CD8-positive, alpha-beta T cell (primary cell): ENCODE measurements at places on chromosomes 3 and 15.

DNA sequence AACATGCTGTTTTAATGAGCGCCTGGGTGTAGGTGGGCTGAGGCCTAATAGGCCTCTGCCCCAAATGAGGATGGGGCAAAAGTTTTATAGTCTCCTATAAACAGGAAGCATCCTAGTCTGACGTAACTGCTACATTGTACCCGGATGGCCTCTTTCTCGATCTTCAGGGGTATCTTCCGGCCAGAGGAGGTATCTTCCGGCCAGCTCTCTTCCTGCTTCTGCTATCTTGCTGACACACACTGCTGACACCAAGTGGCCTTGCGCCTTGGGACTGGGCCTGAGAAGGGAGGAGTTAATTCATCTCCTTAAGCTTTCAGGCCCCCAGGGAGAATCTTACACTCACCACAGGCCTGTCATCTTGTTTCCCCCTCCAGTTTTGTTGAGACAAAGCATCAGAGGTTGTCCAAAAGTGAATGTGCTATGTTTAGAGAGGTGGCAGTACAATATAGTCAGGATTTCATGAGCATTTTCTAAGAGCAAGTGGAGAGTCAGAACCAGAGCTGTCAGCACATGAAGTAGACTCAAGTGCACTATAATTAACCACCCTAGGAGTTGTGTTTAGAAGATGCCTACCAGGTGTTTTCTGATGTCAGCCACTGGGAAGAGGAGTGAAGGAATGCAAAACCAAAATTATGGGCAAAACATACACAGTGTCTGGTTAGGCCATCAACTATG, 15.6 kb upstream of the IGSF10 start:
- no peak for DNase-seq

- peak; percentile 35 for DNase-seq
Measured at GRCh38 chr3:195203606-195204005, 67.4 kb downstream of the XXYLT1 start.

DNA sequence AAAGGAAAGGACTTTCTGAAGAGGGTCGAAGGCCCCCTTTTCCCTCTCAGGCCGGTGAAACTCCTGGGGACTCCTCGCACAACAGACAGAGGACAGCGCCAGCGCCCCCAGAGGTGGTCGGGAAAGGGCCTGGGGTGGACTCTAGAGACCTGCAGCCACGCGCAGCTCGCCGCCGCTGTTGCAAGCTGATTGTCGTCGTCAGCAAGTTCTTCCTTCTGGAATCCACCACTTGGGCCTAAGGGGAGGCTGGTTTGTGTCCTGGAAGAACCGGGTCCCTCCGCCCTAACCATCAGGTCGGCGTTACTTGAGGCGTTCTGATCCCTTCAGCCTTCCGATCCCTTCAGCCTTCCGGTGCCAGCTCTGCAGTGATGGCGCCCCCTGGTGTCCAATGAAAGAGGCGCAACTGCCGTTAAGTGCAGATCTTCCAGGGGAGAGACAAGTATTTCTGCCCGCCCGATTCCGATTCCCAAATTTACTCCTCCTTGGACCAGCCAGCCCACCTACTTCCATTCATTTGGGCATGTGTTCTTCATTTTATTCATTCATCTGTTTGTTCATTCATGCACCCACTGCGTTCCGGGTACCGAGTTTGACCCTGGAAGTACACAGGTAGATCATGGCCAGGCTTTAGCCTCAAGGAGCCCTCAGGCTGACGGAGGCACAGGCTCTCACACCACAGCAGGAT, 77.2 kb upstream of the SLC6A11 start:
- peak; percentile 76 for DNase-seq

DNA sequence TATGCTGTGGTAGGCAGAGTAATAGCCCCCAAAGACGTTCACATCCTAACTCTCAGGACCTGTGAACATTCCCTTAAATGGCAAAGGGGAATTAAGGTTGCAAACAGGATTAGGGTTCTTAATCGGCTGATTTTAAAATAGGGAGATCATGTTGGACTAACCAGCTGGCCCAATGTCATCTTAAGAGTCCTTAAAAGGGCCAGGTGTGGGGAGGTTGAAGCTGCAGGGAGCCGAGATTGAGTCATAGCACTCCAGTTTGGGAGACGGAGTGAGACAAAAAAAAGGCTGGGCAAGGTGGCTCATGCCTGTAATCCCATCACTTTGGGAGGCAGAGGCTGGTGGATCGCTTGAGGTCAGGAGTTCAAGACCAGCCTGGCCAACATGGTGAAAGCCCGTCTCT, 1.6 kb upstream of the FLNB start:
- no peak for DNase-seq

- no peak for DNase-seq
Measured at GRCh38 chr3:182704926-182705325, 88.4 kb upstream of the ATP11B start.

- DNase-seq: no peak
Measured at GRCh38 chr3:124082343-124082742, 90.4 kb upstream of the ROPN1 start.

DNA sequence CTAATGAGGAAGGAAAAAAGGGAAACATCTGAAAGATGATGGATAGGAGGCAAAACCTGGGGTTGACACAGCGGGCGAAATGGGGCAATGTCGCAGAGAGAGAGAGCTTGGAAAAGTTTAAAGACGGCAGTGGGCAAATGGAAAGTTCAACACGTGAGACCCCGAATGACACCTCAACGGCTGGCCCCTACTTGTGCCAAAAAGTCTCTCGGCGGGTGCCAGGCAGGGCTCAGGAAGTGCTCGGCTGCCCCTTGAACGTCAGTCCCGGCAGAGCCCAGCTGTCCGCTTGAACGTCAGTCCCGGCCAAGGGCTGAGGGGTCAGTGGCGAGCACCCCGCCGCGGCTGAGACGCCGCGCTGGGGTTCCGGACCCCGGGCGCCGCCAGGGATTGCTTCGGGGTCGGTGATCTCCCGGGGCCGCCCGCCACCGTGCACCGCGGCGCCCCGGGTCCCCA, 658 bp downstream of the EOGT start:
- DNase-seq: no peak

GRCh38 chr3:30557746-30558303, 48.6 kb upstream of the TGFBR2 start:
- DNase-seq: no peak

- DNase-seq: peak; percentile 73
Measured at GRCh38 chr15:63466378-63467192, 37.8 kb upstream of the USP3 start.

DNA sequence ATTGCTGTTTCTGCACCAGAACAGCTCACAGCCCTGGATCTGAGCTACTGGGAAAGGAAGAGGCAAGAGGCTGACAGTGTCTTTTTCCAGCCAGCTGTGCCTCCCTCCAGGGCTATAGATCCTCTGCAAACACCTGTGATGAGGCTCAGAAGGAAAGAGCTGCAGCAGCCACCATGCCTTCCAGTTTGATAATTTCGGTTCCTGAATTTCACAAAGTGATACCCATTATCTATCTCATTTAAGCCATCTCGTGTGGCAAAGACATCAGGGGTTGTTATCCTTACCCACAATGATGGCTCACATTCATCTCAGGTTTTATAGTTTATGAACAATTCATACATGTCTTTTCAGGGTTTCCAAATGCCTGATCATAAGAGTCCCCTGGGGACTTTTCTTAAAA, 1.8 kb upstream of the LARP6 start:
- DNase-seq: no peak

- no peak for DNase-seq
Measured at GRCh38 chr3:71131375-71132314, 451.9 kb downstream of the FOXP1 start.

GRCh38 chr15:31471731-31472430, 145.2 kb downstream of the KLF13 start:
- DNase-seq: no peak

- no peak for DNase-seq
Measured at GRCh38 chr3:131050001-131050400, 23.3 kb downstream of the NEK11 start.

DNA sequence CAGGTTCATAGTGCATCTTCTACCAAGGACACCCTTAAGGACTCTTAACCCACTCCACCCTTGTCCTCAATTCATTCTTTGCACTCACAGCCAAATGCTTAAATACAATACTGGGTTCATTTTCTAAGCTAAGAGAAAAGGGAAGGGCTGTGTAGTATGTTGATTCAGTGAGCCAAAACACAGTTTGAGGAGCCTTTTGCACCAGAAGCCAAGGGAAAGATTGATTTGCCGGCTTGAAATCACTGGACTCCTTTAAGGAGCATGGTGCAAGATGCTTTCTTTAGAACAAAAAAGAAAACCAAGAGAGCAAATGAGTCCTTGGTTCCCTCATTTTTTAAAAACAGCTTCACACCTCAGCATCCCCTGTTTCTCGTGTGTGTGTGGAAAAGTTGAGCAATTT, 47.8 kb downstream of the BOC start:
- no peak for DNase-seq

GRCh38 chr3:43994657-43995546, 246.8 kb upstream of the TOPAZ1 start:
- DNase-seq: no peak

DNA sequence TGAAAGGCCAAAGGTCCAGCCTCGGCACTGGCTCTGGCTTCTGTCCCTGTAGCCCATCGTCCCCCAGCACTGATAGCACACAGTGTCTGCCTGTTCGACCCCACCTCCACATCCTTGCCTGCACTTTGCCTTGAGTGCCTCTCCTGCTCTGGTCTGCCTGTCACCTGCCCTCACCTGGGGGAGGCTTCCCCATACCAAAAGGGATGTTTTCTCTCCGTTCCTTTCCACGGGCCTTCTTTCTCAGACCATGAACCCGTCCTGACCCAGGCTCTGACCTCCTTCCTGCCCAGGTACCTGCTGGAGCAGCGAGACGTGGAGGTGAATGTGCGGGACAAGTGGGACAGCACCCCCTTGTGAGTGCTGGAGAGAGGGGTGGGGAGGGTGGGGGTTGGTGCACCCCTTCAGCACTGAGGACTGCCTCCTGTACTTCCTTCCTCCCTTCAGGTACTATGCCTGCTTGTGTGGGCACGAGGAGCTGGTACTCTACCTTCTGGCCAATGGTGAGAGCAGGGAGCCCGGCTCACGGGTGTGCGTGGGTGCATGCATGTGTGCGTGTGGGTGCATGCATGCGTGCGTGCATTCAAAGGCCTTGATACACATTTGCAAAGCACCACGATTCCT, 1.5 kb downstream of the ABTB1 start:
- peak; percentile 27 for DNase-seq

- DNase-seq: peak; percentile 34
Measured at GRCh38 chr3:49869525-49870126, at the start of gene CAMKV. Gene CAMKV (minus strand): TSS chr3:49869906. CDS start chr3:49862388, 7,518 bp downstream.

GRCh38 chr3:97691354-97691753, 73.2 kb upstream of the ARL6 start:
- no peak for DNase-seq

DNA sequence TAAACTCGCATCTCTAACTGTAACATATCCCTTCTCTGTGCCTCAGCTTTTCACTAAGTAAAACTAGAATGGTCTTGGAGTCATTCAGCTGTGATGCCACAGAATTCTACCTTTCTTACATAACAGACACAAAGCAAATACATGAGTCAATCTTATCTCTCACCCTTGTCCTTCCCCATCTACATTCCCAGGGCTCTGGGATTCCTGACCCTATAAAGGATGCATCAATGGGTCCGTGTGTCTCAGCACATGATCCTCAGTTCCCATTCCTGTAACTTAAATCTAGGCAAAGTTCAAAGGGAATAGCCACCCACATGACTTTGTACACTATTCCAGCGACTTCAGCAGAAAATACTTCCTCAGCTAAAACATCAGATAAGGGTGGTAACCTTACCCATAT, 11.8 kb upstream of the ARL8B start:
- DNase-seq: no peak

- no peak for DNase-seq
Measured at GRCh38 chr3:141529256-141529655, 42.4 kb downstream of the RASA2 start.

- no peak for DNase-seq
Measured at GRCh38 chr3:103210583-103210982, 775.8 kb downstream of the ZPLD1 start.

- no peak for DNase-seq
Measured at GRCh38 chr3:71551311-71551919, 32.1 kb downstream of the FOXP1 start.

DNA sequence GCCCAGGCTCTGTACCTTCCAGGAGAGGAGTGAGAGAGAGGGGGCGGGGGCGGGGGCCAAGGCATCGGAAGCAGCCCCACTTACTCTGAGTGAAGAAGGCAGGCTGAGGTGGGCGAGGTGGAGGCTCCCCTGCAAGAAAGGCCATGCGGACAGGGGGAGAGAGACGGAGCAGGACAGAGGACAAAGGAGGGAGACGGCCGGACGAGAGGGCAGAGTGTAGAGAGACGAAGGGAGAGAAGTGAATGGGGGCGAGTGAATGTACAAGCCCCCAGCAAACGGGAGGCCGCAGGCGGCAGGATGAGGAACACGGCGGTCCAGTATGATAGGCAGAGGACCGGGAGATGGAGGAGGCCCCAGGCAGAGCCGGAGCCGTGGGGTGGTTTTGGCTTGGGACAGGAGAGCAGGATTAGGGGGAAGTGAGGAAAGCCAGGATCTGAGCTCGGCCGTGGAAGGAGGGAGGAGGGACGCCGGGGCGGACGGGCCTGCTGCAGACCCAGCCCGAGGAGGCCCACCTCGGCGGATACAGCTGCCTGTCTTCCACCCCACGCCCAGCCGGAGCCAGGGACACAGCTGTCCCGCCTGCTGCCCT, 38.8 kb downstream of the TNK2 start:
- no peak for DNase-seq

DNA sequence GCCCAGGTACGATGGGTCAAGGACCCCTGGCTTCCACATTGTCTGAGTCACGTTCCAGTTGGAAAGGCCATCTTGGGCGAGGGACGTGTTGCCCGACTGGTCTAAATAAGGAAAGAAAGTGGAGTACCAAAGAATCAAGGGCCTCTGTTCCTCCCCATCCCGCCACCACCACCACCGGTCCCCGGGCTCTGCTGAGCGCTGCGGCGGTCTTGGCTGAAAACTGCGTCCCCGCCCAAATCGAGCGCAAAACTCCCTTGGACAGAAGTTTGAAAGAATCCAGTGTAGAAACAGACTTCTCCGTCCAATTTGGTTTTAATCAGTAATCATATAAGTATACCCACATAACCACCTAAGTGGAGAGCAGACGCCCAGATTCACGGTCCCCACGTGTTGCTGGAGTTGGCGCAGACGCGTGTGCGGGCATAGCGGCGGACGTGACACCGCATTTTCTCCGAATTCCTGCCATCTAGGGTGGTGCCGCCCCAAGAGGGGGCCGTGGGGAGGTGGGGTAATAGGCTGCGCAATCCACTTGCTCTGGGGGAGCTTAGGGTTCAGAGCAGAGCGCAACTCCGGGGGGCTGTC, 243.8 kb upstream of the TOPAZ1 start:
- no peak for DNase-seq

- DNase-seq: no peak
Measured at GRCh38 chr3:54085936-54086335, 36.4 kb upstream of the CACNA2D3 start.

GRCh38 chr15:62840526-62841268, 201.8 kb upstream of the TPM1 start:
- no peak for DNase-seq

GRCh38 chr3:7489417-7489816, 628.5 kb downstream of the GRM7 start:
- DNase-seq: no peak

GRCh38 chr15:43237842-43238470, 17.1 kb upstream of the EPB42 start:
- no peak for DNase-seq
